Tibial artery (tissue), 4 donors: ENCODE measurements at places on chromosomes 3 and 15.
A peak's percentile ranks its signal among the peaks of the same experiment; 100 is the strongest.

- DNase-seq = no peak
Observed at GRCh38 chr3:188000361-188000861, 153.5 kb upstream of the LPP start.

GRCh38 chr3:88433568-88433967 is 283.8 kb downstream of the C3orf38 start:
- no peak for DNase-seq

- no peak for DNase-seq
Observed at GRCh38 chr3:115658032-115658336, 34.7 kb downstream of the GAP43 start.

DNA sequence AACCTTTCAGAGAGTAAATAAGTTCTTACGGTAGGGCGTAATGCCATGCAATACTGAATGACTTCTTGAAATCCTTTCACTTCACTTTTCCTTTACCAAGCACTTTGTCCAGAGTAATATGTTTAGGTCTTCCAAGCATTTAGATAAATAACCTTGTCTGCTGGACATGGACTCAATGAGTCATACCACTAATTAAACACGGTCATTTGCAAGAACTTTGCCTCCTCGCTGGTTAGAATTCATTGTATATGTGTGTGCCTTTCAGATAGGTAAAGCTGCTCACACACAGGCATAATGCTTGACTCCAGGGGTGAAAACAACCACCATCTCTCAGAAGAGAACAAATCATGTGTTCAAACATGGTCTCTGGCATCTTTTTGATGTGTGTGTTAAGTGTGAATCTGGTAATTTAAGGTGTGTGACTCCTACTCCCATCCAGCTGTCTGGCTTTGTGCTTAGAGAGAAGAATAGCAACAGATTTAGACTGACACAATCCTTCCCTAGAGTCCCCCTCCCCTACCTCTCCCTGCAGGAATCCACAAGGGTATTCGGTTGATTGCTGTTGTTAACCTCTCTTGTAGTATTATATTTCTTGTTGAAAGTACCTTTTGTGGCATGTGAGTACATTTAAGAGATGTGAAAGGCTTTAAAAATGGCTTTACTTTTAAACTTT is 419.0 kb downstream of the CNTN4 start:
- no peak for DNase-seq

GRCh38 chr15:96158938-96159337 is 171.6 kb upstream of the NR2F2 start:
- no peak for DNase-seq

- no peak for DNase-seq
Observed at GRCh38 chr3:60079076-60079475, 1029.3 kb upstream of the CFAP20DC start.

DNA sequence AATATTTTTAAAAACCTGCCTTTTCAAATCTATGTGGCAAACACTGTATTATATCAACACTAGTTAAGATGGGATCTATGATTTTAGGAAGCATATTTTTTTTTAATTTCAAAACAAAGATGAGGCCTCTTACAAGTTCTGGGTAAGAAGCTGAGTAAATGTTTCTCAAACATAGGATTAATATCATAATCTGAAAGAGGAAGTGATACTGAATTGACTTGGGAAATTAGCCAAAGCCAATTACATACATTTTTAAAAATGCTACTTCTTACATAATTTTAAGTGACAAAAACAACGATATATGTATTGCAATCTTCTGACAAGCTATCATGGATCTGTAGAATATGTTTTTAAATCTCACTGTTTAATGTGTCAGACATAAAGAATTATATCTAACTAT is 135.1 kb upstream of the UBP1 start:
- DNase-seq = no peak

GRCh38 chr15:72889545-72889944 is 106.0 kb upstream of the ADPGK start:
- DNase-seq = no peak

DNA sequence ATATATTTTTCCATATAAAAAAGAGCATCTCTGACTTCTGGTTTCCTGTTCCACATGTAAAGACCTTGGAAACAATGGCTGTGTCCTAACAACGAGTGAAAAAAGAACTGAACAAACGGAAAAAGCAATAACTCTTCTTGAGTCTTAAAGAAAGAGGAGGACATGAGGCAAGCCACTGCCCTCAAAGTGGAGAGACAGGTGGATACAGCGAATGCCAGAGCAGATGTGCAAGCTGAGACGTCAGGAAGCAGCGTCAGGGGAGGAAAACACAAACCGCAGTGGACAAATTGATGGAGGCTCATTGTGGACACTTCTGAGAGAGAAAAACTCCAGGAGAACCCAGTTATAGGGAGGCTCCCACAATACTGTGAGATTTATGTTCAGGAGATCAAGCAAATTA is 208.0 kb upstream of the MME start:
- no peak for DNase-seq

DNA sequence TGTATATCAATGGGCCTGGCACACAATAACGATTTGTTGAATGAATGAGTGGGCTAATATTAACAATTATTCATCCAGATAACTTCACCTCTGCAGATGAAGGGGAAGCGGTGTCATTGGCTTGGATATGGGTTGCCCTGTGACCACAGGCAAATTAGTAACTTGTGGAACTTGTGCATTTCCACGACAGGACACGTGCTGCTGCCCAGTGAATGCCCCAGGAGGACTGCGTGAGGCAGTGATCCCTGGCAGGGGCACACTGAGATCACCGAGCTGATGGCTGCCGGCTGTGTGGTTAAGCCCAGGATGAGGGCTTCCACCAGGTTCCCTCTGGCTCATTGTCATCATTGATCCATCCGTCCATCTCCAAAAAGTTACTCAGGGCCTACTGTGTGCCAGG is 84.1 kb upstream of the HACD2 start:
- DNase-seq = no peak

DNA sequence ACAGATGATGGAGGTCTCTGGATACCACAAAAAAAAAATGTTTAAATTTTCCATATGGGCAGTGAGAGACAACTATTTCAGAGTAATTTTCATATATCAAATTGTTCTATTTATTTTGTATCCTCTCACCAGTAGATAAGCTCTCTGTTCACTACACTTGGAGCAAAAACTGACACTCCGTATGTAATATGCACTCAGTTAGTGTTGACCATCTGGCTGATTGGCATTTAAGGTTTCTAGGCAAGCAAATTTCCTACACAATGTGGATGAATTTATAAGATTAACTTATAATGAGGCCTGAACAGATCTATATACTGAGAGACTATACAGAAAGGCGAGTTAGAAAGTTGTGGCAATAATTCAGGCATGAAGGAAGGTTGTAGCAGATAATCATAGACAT is 836.5 kb upstream of the SEMA6D start:
- no peak for DNase-seq

DNA sequence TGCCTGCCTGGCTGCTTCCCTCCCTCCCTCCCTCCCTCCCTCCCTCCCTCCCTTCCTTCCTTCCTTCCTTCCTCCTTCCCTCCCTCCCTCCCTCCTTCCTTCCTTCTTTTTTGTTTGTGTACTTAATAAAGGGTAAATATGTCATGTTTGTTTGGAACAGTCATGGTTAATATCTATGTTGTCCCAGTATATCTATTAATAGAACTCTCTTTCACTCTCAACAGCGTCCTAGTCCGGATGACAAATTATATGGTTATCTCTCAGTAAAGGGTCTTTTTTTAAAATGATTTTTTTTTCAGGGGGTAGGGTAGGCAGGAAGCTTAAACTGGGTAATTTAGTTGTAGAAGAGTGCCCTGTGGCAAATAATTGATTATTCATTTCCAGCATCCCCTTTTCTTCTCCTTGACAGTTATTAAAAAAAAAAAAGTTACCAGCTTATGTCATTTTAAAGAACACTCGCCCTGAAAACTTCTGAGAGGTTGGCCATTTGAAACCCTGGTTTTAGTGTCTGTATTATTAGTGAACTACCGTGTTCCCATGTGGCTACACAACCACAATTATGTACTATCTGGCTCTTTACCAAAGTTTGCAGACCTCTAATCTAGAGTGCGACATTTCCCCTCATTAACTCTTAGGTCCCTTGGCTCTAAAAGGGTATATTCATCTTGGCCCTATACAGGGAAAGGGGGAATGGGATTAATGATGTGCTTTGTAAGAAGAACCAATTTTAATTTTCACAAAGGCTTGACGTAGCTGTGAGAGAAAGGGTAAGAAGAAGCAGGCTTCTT is 13.7 kb downstream of the TAGLN3 start:
- no peak for DNase-seq

DNA sequence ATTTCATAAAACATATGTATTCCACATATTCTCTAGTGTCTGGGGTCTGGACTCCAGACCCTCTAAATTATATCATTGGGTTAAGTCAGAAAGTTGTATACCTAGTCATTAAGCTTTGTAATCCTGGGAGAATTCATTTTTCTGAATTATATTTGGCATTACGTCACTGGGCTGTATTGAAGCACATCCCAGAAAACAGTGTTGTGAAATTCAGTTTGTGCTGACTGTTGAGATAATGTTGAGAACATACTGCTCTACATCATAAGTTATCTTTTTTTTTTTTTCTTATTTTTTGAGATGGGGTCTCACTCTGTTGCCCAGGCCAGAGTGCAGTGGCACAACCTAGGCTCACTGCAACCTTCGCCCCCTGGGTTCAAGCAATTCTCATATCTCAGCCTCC is 153.1 kb upstream of the STT3B start:
- DNase-seq = no peak

- DNase-seq = no peak
Observed at GRCh38 chr3:15500107-15500724, 21.3 kb downstream of the COLQ start.

GRCh38 chr3:81485444-81485865 is 276.0 kb downstream of the GBE1 start:
- peak; percentile 25 for DNase-seq

DNA sequence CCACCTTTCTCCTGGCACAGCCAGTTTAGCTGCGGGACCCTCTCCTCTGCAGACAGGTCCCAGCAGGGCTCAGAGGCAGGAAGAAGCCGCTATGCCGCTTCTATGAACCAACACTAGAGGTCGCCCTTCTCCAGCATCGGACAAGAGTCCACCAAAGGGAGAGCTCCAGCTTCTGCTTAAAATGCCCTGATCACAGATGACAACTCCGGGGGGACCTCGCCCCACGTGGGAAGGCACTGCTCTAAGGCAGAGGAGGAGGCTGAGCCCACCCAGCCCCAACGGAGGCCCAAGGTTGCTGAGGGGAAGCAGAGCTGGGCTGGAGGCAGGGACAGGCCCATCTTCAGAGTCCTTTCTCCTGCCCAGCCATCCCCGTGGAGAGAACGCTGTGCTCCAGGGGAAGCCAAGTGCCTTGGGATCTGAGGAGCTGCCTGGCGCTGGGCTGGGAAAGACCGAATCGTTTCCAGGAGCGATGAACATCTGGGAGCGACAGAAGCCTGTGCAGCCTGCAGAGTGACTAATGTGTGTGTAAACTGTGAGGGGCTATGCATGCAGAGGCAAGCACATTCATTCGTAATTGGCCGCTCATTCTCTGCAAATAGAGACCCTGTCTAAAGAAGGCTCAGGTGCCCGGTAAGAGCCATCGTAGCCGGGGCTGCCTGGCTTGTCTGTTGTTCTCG is 43.5 kb upstream of the BDH1 start:
- peak; percentile 68 for DNase-seq

- DNase-seq = no peak
Observed at GRCh38 chr3:53171064-53171418, 10.0 kb downstream of the PRKCD start.

- DNase-seq = no peak
Observed at GRCh38 chr15:62607643-62608042, 434.9 kb upstream of the TPM1 start.

DNA sequence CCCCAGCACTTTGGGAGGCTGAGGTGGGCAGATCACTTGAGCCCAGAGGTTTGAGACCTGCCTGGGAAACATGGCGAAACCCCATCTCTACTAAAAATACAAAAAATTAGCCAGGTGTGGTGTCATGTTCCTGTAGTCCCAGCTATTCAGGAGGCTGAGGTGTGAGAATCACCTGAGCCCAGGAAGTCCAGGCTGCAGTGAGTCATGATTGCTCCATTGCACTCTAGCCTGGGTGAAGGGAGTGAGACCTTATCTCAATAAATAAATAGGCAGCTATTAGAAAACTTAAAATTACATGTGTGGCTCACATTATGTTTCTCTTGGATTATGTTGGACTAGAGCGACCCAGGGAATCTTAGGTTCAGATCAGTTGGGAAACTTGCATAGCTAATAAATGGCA is 69.7 kb downstream of the RPLP1 start:
- no peak for DNase-seq
